ENCODE measurements at places on chromosomes 3 and 15.

DNA sequence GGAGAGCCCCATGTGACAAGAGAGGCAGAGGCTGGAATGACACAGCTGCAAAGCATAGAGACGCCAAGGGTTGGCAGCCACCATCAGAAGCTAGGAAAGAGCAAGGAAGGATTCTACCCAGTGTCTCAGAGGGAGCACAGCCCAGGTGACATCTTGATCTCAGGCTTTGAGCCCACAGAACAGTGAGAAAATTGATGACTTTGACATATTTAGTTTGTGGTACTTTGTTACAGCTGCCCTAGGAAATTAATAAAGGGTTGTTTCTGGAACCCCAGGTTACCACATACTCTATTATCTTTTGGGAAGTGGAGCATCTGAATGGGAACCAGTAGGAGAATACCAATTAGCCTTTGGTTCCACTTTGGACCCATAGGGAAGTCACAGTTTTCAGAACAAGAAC is 231.7 kb downstream of the ZNF621 start:
- no peak for DNase-seq

DNA sequence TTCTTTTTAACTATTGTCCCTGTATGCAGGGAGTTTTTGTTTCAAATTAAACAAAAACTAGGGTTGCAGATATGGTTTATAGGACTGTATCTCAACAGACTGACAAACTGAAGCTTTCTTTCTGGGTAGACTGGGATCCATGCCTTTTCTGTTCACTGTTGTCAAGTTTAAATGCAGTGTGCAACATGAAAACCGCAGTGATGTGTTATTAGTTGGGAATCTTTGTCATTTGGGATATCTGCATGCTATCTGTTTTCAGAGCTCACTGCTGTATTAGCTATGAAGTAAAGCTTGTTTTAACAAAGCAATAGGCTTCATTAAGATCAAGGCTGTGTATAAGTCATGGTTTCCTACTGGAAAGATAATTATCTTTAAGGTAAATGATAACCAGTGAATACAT is 21.4 kb upstream of the MCF2L2 start:
- no peak for DNase-seq

DNA sequence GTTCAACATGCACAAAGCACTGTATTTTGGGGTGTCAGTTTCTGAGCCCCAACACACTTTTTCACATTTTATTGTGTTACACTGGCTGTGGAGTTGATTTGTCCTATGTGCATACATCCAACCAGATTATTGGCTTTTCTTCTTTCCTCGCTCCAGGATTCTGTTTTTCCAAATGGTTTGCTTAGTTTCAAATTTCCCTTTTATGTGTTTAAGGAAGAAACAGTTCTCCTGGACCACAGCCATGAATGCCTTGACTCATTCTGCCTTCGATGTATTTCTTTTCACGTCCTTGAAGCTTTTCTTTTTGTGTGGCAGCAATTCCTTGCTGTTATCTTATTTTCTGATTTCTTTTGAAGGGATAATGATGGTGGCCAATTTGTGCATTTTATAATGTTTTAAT is 53.8 kb downstream of the CACNA2D3 start:
- DNase-seq = no peak

DNA sequence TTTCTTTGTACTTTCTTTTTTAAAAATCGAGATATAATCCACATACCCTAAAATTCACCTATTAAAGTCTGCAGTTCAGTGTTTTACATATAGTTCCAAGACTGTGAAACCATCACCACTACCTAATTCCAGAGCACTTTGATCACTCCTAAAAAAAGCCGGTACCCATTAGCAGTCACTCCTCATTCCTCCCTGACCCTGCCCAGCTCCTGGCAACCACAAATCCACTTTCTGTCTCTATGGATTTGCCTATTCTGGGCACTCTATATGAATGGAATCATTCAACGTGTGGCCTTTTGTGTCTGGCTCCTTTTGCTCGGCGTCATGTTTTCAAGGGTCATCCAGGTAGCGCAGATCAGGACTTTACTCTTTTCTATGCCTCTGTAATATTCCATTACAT is 17.3 kb downstream of the TRPM1 start:
- DNase-seq = no peak

GRCh38 chr3:45599984-45600650 is 5.6 kb downstream of the LIMD1 start:
- no peak for DNase-seq

- no peak for DNase-seq
These were observed 53.0 kb downstream of the SLC6A1 start for GRCh38 chr3:11045536-11045935.

DNA sequence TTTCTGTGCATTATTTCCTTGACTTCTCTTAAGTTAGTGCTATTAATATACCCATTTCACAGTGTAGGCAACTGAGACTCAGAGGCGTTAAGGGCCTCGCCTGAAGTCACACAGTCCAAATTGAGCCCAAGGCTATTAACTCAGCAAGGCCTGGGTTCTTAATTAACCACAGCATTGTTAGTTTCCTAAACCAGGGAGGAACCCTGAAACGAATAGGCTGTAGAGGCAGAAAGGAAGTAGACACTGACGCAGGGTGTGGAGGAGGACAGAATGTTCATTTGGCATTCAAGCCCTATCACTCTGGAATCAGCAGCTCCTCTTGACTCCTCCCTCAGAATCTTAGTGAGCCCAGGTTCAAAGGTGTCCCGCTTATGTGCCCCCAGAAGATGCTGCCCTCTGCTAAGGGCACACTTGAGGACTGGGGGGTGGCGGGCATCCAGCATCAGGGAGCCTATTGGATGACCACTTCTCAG is 13.9 kb downstream of the ARHGEF3 start:
- DNase-seq = peak; percentile 22

GRCh38 chr3:29668233-29668632 is 387.4 kb downstream of the RBMS3 start:
- no peak for DNase-seq

- no peak for DNase-seq
These were observed 94.7 kb upstream of the RBMS3 start for GRCh38 chr3:29186131-29186599.

DNA sequence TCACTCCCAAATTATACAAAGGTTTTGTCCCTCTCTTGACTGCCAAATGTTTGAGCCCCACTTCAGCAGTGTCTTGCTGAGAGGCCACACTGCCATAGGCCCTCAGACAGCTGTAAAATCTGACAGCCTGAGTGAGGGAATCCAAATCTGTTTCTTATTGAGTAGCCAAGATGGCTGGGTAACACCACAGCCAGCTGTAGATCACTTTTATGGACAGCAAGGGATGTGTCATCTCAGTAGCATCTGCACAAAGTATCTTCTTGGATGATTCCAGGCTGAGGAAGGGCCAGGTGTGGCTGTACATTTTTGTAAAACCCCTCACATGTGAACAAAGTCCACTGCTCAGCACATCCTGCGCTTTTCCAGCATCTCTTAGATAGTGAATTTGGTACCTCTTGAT is 237.0 kb upstream of the LRTM1 start:
- no peak for DNase-seq

GRCh38 chr3:122305818-122306621 is 19.0 kb upstream of the CSTA start:
- DNase-seq = no peak

GRCh38 chr3:119238363-119238762 is 2.3 kb downstream of the B4GALT4 start:
- no peak for DNase-seq

DNA sequence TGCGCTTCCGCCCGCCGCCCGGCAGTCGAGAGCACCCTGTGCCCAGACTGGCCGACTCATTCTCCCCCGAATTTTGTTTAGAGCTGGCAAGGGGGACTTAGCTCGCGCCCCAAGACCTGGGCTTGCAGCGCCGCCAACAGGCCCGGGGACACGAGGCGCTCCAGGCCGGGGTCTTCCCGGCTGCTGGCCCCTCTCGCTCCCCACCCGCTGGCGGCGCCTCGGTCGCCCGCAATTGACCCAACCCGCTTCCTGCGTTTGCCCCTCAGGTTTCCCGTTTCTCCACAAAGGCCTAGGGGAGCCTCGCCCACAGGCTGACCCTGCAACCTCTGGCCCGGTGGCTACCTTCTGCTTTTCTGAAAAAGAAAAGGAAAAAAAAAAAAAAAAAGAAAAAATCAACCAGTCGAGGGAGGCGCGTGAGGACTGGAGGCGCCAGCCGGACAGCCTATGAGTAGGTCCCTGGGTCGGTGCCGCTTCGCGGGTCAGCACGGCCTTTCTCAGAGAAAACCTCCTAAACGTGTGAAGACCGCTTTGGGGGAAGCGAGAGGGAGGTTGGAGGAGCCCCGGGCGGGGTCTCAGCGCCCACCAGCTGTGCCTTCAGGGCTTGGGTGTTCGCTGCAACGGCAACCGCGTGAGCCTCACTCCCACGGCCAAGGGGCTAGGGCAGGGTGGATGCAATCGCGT is 7.2 kb downstream of the FOXL2 start:
- DNase-seq = no peak

Measured in GM20000 (cell line).